Skin of body (tissue), 3 donors: ENCODE measurements at places on chromosomes 7 and 10. TPM values are rescaled to one million over a fixed set of nuclear protein-coding genes. Genes with fewer than 3 reads are reported as not detected.

Gene LRRD1
- 0.30 TPM for total RNA-seq

Gene PNLIPRP2
- total RNA-seq, result not detected

Gene HACD1
- total RNA-seq, result 13.0 TPM

Gene BEND7
- total RNA-seq, result 6.9 TPM

Gene RBP3
- not detected for total RNA-seq

Gene OR2A42
- total RNA-seq, result 0.10 TPM

Gene RNF32
- total RNA-seq, result 0.89 TPM

Gene CASTOR2
- total RNA-seq, result 8.3 TPM

Gene MRPS33
- total RNA-seq, result 27.4 TPM

Gene PCGF6
- total RNA-seq, result 8.9 TPM

Gene ACSM6
- 4.5 TPM for total RNA-seq

Gene HOXA2
- total RNA-seq, result 0.89 TPM

Gene CHST15
- 16.5 TPM for total RNA-seq

Gene HYAL4
- not detected for total RNA-seq
